ENCODE measurements at places on chromosomes 12 and 14.

DNA sequence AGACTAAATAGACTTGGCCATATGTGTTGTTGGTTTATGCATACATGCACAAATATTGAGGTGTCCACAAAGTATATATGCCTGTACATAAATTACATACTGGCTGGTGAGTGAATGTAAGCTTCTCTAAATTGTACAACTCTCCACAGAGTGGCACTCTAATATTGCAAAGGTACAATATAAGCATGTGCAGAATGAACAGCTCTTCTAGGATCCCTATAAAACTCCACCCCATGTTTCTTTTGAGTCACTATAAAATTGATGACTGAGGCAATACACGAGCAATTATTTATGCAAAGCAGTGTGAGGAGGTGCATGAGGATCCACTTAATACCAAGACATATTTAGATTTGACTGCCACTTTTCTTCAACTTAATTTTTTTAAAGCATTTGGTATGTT lies 172.2 kb downstream of the NAV3 start:
- no peak for DNase-seq

DNA sequence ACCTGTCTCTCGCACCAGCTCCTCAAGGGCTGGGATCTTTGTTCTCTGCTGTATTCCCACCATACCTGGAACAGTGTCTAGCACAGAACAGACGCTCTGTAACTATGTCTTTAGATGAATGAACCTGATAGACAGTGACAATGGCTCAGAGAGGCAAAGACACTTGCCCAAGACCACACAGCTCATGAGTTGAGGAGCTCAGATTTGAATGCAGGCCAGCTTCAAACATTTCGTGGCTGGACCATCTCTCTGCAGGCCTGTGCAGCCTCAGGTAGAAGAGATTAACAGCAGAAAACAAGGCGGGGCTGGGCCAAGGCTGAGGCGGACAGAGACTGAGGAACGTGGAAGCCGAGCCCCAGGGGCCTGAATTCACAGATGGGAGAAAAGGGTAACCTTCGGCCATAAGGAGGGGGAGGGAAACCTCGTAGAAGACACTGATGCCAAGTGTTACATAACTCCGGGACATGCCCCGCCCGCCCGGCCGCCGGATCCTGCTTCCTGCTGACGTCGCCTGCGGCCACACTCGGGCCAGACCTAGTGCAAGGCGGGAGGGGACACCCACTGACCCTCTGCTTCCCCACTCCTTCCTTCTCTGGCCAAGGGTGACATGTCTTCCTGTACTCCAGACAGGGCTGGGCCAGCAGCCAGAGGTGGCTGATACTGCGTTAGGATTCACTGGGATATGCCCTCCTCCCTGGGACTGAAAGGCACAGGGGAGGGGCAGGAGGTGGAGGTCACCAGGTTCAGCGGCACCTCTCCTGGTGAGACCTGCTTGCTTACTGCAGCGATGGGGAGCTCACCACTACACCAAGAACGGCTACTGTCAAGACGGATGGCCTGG lies 86.8 kb downstream of the RFLNA start:
- DNase-seq = no peak

- DNase-seq = no peak
These were observed 373.2 kb downstream of the BTG1 start for GRCh38 chr12:91772411-91772810.

DNA sequence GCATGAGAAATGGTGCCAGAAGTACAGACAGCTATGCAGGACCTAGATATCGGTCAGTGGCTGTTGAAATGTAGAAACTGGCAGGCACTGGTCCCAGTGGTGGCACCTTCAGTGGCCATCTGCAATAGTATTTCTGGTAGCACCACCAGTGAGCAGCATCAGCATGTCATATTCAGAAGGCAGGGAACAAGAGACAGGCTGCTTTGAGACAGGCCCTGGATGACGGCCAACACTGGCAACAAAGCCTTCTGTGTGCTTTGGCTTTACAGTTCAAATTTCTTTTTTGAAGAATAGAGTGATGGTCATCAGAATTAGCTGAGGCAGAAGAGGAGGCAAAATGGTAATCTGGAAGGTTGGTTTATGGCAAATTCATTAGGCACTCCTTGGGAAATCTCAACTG lies 273.4 kb upstream of the SLC16A7 start:
- no peak for DNase-seq

DNA sequence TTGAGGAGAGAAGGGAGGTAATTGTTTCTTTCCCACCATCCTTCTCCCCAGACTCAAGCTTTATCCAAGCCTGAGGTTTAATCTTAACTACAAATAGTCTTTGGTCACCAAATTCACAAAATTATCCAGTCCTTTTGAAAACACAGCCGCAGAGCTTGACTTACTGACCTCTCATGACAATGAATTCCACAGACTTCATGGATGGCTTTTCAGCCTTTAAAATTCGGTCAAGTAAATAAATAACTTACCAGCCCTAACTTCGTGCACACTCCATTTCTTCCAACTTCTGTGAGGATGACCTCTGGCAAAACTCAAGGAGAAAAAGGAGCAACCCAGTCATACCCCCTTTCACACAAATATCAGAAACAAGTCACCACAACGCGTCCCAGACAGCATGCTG lies 137.0 kb upstream of the CDKN3 start:
- no peak for DNase-seq

- DNase-seq = no peak
These were observed 184.4 kb downstream of the SYT1 start for GRCh38 chr12:79048962-79049361.

DNA sequence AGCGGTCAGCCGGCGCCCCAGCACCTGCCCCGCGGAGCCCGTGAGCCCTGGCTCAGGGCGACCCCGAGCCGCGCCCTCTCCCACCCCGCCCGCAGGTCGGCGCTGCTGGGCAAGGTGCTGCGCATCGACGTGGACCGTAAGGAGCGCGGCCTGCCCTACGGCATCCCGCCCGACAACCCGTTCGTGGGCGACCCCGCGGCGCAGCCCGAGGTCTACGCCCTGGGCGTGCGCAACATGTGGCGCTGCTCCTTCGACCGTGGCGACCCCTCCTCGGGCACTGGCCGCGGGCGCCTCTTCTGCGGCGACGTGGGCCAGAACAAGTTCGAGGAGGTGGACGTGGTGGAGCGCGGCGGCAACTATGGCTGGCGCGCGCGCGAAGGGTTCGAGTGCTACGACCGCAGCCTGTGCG lies 14.4 kb downstream of the HHIPL1 start:
- DNase-seq = peak; percentile 24

DNA sequence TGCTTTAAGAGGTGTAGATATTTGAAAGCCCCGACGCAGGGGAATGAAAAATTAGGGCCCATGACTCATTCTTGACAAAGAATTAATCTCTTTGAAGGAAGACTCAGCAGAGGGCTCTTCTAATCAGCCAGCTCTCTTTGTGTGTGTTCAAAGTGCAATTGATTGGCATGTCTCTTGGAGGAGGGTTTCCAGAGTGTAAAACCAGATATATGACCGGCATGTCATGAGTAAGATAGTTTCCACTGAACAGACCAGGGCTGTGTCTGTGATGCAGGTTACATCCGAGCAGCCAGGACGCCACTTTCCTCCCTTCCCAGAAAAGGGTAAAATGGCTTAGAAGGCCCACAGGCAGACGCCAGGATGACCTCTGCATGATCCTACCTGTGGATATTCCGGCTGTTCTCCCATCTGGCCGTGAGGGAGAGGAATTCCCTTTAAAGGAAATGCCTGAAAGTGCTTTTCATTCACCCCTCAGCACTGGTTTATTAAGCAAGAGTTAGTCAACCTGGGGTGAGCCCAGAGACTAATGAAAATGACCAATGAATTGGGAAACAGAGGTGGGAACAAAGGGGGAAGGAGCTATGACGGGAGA lies 7.2 kb upstream of the KRT75 start:
- DNase-seq = no peak

DNA sequence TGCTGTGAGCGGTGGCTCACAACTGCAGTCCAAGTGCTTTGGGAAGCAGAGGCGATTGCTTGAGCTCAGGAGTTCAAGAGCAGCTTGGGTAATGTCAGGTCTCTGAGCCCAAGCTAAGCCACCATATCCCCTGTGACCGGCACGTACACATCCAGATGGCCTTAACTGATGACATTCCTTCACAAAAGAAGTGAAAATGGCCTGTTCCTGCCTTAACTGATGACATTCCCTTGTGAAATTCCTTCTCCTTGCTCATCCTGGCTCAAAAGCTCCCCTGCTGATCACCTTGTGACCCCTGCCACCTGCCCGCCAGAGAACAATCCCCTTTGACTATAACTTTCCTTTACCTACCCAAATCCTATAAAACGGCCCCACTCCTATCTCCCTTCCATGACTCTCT lies 48.6 kb downstream of the SLC25A47 start:
- no peak for DNase-seq

DNA sequence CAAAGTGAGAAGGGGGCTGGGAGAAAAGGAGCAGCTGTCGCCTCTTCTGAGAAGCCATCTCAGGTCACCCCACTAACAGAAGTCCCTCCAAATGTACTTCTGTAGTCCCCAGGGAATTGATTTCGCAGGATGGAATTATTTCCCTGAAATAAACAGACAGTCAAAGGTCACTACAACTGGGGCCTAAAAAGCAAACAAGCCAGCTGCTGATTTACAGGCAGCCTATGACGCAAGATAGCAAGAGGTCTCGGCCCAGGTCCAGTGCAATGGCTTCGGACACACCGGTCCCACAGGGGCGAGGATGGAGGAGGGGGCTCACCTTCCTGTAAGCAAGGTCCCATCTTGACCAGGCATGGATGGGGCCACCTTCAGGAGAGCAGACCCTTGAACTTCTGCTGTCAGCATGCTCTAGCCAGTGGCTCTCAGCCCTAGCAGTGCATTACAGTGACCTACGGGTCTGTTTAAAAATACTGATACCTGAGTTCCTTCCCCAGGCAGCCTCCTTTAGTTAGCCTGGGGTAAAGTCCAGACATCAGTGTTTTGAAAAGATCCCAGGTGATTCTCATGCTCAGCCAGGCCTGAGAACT lies 18.1 kb downstream of the NUAK1 start:
- no peak for DNase-seq

DNA sequence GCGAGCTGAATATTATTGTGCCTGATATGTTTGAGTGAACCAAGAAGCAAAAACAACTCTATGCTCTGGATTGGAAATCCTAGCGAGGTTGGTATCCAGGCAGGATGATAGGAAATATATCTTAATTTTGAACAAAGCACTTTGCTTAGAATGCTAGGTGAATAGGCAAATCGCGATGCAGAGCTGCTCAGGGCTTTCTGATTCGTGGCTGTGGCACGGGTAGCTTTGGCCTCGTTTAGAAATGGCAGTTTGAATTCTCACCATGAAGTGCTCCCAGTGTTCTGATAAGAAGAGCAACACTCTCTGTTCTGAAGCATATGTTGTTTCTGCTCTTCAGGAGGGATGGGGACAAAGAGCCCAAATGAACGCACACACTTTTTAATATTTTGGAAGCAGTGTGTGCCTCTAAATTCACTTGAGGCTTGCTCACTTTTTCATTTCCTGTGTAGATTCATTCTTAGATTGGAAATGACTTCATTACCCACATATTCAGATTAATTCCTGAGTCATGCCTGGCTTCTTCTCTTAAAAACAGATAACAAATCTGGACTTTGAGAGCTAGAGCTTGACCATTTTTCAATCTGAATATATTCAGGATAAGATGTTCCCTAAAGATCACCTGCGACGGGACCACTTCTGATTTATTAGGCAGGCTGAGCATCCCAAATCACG lies 200.9 kb downstream of the RPAP3 start:
- no peak for DNase-seq

DNA sequence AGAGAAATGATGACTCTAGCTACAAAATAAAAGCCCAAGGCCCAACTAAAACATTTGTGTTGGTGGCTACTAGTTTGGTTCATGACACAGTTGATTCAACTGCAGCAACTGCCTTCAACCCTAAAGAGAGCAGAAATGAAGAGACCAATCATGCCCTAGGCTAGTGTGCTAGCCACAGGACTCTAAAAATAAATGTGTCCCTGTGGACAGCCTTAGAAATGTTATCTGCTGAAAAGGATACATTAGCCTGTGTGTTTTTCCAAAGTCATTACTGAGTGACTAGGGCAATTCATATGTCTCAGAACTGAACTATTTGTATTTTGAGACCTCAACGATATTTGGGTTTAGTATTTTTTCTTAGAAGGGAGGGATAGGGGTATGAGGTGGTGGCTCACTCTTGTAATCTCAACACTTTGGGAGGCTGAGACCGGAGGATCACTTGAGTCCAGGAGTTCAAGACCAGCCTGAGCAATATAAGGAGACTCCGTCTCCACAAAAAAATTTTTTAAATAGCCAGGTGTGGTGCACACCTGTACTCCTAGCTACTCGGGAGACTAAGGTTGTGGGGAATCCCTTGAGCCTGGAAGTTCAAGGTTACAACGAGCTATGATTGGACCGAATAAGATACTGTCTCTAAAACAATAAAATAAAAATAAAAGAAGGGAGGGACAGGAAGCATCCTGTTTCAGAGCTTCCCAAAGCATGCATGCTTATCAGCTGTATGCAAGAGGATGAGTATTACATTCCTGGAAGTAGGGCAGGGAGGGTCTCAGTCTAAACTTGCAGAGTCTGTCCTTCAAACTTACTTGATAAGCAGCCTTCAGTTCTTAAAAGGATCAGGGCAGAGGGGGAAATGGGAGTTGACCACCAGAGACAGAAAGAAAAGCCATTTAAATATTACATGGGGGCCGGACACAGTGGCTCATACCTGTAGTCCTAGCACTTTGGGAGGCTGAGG lies 29.6 kb upstream of the NAP1L1 start:
- DNase-seq = no peak

DNA sequence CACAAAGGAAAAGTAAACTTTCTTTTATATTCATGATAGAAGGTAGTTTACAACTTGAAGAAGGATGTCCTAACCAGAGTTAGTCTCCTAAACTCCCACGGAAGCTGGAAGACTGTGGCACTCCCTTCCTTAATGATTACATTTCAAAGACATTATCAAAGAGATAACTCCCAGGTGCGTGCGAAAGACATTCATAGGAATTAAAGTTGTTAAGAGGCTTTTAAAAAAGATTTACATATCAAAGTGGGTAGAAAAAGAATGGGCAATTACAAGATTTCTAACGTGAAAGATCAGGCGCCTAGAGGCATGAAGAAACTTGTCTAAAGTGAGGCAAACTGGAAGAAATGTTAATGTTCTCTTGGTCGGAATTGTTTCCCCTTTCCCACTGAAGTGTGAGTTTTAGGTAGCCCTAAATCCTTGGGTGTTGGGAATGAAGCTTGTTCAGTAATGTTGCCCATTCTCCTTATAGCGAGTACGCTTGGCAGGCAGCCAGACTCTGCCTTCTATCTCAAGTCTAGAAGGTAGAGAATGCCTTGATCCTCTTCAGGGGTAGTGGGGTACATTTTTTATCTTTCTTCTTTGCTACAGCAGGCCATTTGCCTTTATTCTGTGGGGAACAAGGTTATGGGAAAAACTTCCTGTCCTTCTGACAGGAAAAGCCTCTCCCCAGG lies 642.0 kb downstream of the SLC6A15 start:
- DNase-seq = no peak

DNA sequence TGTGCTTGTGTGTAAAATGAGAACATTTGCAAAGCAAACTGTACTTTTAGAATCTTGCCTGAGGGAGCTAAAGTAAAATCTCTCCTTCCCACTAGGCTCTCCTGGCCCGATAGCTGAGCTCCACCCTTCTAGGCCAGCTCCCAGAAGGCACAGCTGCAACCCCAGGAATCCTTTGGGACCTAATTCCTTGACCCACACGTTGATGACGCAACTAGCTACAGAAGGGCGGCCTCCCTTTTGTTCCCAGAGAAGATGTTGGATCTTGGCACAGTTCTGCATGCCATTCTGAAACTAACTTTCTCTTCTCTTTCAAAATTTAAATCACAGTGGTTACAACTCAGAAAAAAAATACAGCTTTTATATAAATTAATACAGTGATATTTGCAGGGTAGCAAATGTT lies 268.1 kb downstream of the EGLN3 start:
- DNase-seq = no peak
